ENCODE measurements at places on chromosomes 6 and 20. TPM values are rescaled to one million over a fixed set of nuclear protein-coding genes. Genes with fewer than 3 reads are reported as not detected.

DNA sequence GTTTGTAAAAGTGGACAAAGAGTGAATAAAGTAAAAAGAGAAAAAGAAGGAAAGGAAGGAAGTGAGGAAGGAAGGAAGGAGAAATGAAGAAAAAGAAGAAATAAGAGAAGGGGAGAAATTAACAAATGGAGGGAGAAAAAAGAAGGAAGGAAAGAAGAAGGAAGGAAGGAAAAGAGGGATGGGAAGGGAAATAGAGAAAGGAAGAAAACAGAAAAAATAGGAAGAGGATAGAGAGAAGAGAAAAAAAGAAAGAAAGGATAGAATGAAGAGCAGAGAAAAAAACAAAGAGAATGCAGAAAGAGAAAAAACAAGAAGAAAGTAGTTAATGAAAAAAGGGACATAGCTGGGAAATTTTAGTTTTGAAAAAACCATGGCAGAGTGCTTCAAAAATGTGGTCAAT, 361.8 kb downstream of the EPHA7 start:
- DNase-seq = no peak
- H3K27me3 ChIP-seq = no peaks in the 10 kb centered on the region

DNA sequence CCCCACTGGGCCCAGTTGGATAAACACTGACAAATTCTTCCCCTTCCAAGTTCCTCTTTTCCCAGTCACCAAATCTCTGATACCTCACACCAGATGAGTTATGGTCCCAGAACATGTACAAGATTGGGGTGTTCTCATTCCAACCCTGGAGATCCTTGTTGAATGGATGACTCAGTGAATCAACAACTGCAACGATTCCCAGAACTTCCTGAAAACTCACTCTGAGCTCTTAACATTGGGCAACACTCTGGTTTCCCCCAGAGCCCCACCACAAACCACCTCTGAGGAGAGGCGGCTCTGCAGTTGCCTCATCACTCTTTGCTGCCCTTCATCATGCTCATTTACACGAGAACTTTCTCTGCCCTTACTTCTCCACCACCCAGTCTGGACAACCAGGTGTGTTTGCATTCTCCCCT, 115.2 kb downstream of the MRPL14 start:
- no peak overlapping the region for H3K27ac ChIP-seq
- no peaks in the 10 kb centered on the region for H3K27me3 ChIP-seq
- no peak for DNase-seq
- H3K4me1 ChIP-seq = no peaks in the 10 kb centered on the region
- H3K36me3 ChIP-seq = no peaks in the 10 kb centered on the region

GRCh38 chr6:92052513-92052912, 1366.8 kb downstream of the EPHA7 start:
- DNase-seq = no peak
- no peak overlapping the region for H3K27ac ChIP-seq
- H3K4me3 ChIP-seq = no peak overlapping the region
- no peaks in the 10 kb centered on the region for H3K36me3 ChIP-seq
- no peaks in the 10 kb centered on the region for H3K27me3 ChIP-seq

DNA sequence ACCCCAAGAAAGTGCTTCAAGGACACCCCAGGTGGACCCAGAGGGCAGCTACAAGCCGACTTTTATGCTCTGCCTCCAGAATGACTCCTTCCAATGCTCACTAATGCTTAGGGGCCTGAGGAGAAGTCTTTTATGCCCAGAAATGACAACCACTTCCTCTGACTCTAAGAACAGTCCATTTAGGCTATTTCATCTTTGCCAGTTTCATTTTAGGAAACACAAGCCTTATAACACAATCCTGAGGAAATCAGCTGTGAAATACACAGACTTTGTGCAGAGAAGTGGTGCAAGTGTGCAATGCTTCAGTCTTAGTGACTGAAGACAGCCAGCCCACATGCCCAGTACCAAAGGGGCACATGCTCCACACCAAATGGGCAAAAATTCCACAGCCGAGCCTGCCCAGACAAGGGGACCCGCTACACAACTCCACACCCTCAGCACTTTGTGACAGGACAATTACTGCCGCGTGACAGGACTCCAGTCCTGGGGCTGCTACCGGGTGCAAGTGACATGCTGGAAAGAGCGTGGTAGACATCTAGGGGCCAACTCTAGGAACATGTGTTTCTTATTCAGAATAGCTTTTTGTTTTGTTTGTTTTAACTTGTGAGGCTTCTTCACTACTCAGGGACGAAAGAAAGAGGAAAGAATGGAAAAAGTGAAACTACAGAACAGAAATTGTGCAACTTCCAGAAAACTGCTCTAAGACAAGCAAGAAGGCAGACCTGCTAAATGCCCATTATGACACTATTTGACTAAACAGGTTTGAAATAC, 28.2 kb upstream of the PLAGL1 start:
- H3K27me3 ChIP-seq = no peaks in the 10 kb centered on the region
- no peak overlapping the region for H3K27ac ChIP-seq
- peak; percentile 30 for DNase-seq

GRCh38 chr6:33391922-33392594, 435 bp downstream of the KIFC1 start:
- peak overlapping the region; percentile 51 for H3K4me3 ChIP-seq
- DNase-seq = no peak
- H3K27ac ChIP-seq = peak overlapping the region; percentile 95
- peaks cover 6% of the 10 kb centered on the region for H3K4me1 ChIP-seq
- H3K27me3 ChIP-seq = no peaks in the 10 kb centered on the region

Gene SLC29A1
- polyA plus RNA-seq = 35.5 TPM

Gene MROH8
- 1.6 TPM for polyA plus RNA-seq

Gene BEND6
- 0.87 TPM for polyA plus RNA-seq

Gene COL11A2
- 2.9 TPM for polyA plus RNA-seq
